NCI-H1694 treated with DMSO at 0.1 percent for 48 hours (cell line): ENCODE measurements at places on chromosomes 2 and 18.
A peak's percentile ranks its signal among the peaks of the same experiment; 100 is the strongest.

DNA sequence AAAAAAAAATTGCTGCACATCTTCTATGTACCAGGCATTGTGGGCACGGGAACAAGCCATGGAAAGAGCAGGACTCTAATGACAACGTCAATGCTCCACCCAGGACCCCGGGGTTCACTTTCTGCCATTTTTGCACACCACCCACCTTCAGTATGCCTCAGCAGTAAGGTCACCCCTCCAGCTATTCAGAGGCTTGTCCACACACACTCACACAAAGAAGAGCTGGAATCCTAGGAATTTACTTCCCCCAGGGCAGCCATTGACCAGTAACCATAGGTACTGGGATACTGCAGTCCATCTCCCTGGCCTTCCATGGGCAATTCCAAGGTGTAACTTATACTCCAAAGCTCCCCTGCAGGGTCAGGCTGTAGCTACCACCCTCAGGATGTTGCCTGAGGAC lies 170.8 kb downstream of the SUCLG1 start:
- no peak for DNase-seq

GRCh38 chr2:80968450-80968849 lies 663.9 kb upstream of the LRRTM1 start:
- no peak for DNase-seq

DNA sequence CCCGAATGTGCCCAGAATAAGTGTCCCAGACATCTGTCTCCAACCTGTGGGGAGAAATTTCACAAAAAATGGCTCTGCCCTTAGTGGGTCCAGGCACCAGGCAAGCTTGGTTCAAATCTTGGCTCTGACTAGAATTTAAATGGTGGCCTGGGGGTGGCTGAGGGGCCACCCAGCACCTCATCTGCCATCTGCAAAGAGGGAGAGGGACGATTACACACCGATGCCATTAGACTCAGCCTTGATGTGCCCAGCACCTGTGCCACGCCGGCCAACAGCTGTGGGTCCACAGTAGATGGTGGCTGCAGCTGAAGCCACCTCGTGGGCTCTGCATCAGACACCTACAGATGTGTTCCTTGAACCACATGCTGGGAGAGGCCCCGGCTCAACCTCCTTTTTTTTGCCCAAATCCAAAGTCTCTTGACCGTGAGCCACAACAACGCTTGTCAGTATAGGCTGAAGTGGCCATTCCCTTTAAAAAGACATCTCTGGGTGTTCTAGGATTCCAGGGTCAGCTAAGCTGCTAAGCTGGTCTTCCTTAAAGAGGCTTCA lies 222.0 kb upstream of the RAB6C start:
- DNase-seq: no peak

DNA sequence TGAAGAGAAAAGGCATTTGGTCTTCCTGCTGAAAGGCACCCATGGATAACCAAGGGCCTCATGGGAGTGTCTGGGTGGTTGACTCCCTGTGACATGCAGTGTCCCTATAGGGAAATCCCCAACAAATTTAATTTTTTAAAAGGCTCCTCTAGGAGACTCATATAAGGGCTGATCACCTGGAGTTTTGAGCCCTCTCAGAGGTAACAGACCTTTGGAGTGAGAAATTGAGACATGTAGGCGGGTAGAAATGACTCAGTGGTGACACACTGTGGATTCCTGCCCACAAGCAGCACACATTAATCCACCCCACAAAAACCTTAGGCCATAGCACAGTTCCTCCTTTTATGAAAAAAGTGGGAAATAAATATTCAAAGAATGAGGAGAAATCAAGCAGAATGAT lies 557.0 kb upstream of the CNTNAP5 start:
- no peak for DNase-seq

GRCh38 chr2:180463608-180464007 lies 456.5 kb upstream of the CWC22 start:
- DNase-seq: no peak

- DNase-seq: no peak
Observed at GRCh38 chr18:44411262-44411905, 269.3 kb upstream of the SETBP1 start.

DNA sequence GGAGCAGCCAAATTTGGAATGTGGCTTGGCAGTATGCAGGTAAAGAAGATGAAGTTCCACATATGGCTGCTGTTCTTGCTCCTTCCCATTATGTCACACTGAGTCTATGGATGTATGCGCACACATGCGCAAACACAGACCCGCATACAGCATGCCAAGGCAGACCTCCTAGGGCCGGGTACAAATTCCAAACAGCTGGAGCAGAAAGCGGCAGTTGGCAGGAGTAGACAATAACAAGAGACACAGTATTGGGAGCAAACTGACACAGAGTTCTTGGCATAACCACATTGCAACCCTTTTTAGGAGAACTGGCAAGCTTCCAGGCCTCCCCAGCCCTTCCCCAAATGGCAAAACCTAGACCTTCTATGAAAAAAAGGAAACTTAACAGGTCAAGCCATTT lies 268.9 kb downstream of the SP3 start:
- DNase-seq: peak; percentile 99

DNA sequence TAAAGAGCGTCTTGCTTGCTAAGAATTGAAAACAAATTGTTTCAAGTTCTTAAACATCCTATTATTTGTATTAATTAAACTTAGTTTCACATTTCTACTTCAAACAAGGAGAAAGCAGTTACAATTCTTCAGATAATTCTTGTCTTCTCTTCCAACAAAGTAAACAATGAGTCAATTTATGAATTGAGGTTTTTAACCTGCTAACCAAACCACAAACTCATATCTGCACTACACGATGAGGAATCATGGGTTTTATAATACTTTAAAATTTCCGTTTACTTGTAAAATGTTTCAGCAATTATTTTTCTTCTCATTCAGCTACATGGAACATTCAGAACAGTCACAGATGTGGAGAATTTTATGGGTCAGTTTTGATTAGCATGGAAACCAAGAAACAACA lies 114.2 kb downstream of the SPIRE1 start:
- no peak for DNase-seq

DNA sequence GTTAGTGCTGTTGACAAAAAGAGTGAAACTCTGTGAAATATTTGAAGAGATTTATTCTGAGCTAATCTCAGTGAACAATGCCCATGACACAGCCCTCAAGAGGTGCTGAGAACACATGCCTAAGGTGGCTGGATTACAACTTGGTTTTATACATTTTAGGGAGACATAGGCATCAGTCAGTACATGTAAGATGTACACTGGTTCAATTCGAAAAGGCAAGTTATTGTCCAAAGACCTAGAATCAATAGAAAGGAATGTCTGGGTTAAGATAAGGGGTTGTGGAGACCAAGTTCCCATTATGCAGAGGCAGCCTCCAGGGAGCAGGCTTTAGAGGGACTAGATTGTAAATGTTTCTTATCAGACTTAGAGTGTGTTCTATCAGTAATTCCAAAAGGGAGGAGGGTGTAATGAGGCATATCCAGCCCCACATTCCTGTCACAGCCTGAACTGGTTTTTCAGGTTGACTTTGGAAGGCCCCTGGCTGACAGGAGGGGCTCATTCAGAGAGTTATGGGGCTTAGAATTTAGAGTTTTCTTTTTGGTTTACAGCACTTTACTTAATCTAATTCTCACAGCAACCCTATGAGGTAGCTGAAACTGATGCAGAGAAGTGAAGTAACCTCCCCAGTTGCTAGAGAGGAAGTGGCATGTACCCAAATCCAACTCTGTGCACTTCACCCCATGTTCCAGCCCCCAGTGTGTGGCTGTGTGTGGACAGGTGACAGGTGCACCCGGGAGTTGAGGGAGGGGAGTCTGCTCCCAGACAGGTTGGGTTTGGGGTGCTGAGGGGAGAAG lies 28.3 kb upstream of the ASAP2 start:
- DNase-seq: no peak

DNA sequence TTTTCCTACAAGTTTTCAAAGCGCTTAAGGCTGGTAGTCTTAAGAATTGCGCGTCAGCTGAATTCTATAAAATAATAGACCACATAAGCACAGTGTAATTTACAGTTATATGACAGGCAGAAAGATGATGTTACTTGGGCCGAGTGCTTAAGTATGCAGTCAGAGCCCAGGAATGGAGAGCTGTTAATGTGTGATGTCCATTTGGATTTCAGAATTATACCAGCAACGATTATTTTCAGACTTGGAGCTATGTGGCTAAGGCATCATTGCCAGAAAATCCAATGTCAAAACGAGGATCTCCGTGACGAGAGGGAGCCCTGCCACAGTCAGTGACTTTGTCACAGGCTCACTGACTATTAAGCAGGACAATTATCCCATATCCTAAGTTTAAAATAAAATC lies 3.4 kb downstream of the KLF7 start:
- DNase-seq: no peak

- no peak for DNase-seq
Observed at GRCh38 chr2:230811508-230811907, 53.2 kb upstream of the ITM2C start.

- DNase-seq: no peak
Observed at GRCh38 chr2:216583147-216583546, 50.1 kb upstream of the IGFBP2 start.

- no peak for DNase-seq
Observed at GRCh38 chr18:79497638-79498081, 101.9 kb downstream of the NFATC1 start.

- no peak for DNase-seq
Observed at GRCh38 chr2:62040926-62041325, 135.5 kb downstream of the COMMD1 start.

DNA sequence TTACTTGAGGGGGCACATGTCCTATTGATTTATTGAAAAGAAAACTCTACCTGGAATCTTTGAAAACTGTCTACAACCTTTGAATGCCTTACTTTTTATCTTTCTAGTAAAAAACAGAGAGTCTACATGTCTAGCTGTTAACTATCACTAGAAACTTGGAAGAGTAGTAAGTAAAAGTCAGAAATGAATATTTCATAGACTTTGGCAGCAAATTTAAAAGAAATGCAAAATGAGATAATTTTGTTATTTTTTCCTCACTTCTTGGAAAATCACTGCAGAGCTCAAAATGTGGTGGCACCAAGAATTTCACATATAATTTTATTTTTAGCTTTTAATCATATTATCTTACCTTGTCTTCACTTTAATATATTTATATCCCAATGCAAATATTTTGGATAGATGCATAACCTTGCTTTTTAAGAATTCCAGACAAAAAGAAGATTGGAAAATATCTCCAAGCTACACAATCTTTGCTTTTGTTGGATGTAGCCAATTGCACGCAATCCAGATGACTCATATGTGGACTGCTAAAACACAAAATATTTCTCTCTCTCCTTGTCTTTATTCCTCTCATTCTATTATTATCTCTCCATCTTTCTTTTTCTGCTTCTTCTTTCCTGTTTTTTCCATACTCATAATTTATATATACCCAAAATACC lies 92.2 kb upstream of the DSEL start:
- DNase-seq: no peak

GRCh38 chr18:61791031-61791430 lies 101.8 kb downstream of the RNF152 start:
- no peak for DNase-seq

DNA sequence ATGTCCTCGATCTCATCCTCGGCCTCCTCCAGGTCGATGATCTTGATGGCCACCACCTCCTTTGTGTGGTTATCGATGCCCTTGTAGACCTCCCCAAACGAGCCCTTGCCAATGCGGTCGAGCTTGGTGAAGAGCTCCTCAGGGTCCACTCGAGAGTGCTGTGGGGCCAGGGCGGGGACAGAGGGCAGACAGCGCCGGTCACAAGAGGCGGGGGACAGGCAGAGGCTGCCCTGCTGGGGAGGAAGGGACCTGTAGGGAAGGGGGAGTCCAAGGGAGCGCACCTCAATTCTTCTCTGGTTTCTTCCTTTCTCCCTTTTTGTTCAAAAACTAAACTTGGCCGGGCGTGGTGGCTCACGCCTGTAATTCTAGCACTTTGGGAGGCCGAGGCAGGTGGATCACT lies 6.8 kb downstream of the STK25 start:
- DNase-seq: no peak

DNA sequence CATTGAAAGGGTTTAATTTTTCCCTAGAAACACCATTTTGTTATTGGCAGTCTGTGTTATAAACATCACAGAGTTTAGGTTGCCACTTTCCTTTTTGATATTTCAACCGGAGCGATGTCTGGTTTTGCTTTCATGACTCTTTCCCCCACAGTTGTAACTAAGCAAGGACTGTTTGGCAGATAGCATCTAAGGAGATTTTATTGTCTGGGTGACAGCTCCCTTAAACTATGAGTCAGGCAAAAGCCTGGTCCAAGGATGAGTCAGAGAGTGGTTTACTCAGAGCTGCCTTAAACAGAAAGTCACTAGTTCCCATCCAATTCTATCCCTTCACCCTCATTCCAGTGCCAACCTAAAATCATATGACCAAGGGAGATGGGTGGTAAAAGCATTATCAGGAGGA lies 341.6 kb upstream of the VWC2L start:
- no peak for DNase-seq

GRCh38 chr2:19574778-19575260 lies 216.4 kb upstream of the OSR1 start:
- DNase-seq: no peak

- DNase-seq: no peak
Observed at GRCh38 chr2:111661286-111661940, 222.6 kb downstream of the ANAPC1 start.

- DNase-seq: no peak
Observed at GRCh38 chr2:174171686-174172445, 76.5 kb downstream of the OLA1 start.

DNA sequence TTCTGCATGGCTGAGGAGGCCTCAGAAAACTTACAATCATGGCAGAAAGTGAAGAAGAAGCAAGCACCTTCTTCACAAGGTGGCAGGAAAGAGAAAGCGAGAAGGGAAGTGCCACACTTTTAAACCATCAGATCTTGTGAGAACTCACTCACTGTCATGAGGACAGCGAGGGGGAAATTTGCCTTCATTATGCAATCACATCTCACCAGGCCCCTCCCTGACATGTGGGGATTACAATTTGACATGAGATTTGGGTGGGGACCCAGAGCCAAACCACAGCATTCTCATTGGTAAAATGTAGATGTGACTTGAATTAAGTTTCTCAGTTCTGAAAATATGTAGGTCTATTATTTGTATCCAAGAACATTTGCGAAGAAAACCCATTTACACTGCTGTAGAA lies 854.8 kb downstream of the EPHA4 start:
- DNase-seq: no peak

- DNase-seq: no peak
Observed at GRCh38 chr2:230268606-230269243, 43.2 kb downstream of the SP140 start.

GRCh38 chr2:160157861-160158829 lies 41.9 kb downstream of the ITGB6 start:
- no peak for DNase-seq

- DNase-seq: no peak
Observed at GRCh38 chr2:78260861-78261260, 738.7 kb upstream of the LRRTM4 start.
